ENCODE measurements at places on chromosomes 4 and X.
A peak's percentile ranks its signal among the peaks of the same experiment; 100 is the strongest.

DNA sequence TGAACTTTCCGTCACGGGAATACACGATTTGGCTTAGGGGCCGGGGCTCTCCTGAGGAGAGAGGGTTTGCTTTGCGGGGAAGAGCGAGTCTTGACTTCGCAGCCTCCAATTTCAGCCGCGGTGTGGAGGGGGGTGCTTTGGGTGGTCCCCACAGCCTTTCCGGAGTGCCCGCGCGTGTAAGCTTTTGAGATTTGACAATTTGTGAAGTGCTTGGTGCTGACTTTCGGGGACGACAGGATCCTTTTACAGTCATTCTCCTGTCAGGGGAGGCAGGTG, 355 bp downstream of the SCML1 start:
- no peak for DNase-seq

- DNase-seq: no peak
These were observed 166.8 kb downstream of the SHROOM3 start for GRCh38 chr4:76601791-76602190.

DNA sequence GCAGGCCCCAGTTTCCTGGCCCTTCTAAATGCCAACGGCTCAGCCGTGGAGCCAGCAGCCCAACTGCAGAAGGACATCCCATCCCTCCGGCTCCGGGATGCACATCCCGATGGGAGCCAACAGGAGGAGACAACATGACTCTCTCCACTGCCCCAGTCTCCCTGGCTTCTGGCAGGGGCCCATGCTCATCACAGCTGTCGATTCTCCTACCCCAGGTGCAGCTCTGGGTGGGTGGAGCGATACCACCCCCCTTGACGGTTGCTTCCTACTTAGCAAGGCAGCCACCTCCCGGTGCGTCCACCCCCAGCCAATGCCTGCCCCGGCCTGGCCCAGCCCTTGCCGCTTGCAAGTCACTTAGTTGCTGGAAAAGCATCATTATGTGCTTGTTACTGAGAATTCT, 19.5 kb downstream of the ZNF275 start:
- no peak for DNase-seq

DNA sequence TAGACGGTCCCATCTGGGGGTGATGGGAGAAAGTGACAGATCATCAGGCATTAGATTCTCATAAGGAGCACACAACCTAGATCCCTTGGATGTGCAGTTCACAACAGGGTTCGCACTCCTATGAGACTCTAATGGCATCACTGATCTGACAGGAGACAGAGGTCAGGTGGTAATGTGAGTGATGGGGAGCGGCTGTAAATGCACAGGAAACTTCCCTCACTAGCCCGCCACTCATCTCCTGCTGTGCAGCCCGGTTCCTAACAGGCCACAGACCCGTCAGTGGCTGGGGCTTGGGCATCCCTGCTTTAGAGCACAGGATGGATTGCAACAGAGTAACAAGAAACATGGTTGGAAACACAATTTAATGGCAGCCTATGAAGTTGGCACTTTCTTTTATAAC, 172.6 kb upstream of the VCX3A start:
- no peak for DNase-seq

- no peak for DNase-seq
These were observed 306.5 kb downstream of the MAGEB5 start for GRCh38 chrX:26522501-26522900.

DNA sequence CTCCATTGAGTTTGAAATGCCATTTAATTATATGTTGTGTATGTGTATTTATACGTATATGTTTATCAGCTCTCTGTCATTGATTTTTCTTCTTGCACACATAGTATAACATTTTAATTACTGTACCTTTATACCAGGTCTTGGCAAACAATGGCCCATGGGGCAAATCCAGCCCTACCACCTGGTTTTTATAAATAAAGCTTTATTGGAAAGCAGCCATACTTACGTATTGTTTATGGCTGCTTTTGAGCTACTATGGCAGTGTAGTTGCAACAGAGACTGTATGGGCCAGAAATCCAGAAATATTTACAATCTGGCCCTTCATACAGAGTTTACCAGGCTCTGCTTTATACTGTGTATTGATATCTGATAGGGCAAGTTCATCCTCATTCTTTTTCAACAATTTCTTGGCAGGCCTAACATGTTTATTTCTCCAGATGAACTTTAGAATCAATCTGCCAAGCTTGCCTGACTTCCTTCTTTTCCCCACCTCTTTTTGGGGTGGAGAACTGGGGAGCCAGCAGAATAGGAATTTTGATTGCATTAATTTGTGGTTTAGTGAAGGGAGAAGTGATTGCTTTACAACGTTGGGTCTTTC, 15.8 kb downstream of the DCUN1D4 start:
- no peak for DNase-seq

GRCh38 chr4:119297795-119298194, 24.1 kb downstream of the FABP2 start:
- no peak for DNase-seq

DNA sequence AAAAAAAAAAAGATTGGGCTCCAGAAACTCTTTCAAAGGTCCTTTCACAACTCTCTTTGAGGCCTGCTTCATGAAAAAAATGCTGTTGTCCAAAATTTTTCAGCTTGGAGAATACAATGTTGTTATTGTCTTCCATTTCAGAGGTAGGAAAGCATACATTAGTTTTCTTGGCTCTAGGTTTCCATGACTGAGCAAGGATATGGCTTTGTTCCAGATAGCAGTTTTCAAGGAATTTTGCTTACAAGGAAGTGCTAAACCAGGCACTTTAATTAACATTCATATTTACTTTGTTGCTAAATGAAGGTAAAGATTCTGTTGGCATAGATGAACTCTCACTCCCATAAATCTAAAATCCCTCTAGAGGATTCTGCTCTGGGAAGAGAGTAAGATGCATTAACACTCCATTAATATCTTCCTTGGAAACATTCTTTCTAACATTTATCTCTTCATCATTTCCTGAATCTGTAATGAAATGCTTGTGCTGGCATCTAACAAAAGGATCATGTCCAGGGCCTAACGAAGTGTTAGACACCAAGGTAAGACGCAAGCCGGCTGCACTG, 118.4 kb downstream of the COL25A1 start:
- DNase-seq: no peak

DNA sequence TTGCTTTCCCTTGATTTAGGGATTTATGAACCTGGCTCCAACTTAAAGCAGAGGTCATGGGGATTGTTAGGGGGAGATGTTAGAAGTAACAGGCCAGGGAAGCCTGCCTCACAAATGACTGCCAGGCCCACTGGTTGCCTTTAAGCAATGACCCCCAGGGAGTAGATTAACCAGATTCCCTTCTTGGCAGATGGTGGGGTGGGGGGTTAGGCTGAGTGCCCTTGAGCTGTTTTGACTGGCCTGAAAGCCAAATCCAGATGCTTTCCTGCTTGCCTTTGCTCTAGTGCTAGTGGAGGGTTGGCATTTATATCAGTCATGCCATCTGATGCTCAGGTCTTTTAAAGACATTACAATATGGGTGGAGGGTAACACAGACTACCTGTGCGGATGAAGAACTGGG, 128.1 kb downstream of the TMEM164 start:
- DNase-seq: no peak

DNA sequence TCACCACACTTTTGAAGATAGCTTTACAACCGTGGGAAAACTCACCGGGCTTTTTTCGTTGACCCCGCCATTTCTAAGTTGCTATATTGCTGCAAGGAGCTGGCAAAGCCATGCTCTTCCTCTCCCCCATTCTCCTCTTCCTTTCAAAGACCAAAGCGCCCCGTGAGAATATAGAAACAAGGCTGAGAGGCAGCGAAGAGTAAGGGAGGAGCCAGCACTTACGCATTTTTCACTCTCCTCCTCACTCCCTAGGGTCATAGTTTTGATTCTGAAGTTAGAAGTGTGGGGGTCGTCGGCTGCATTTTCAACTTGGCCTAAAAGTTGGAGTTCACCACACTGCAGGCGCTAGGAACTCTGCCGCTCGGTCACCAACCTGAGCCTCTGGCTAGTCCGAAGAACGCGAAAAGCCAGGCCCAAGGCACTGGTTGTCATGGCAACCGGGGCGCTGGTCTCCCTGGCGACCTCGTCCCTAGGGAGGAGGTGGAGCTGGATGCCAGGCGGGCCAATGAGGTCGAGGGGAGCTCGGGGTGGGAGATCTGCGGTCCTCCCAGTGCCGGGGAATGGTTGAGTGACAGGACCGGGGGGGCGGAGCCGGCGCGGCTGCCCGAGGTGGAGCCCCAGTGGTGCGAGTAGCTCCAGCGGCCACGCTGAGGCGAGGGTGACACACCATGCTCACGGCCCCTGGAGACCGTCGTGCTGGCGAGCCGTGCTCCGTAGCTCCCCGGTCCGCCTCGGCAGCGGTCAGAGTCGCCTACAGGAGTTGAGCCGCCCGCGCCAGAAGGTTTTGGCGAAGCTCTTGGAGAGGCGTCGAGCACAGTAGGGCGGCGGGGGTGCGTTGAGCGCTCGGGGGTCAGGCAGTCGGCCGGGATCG, at the start of gene PTPN13:
TSS of gene PTPN13 (plus strand) at position 628 of the 871 bp plus-strand sequence. CDS start 40,942 bp downstream, outside the sequence.
- peak; percentile 79 for DNase-seq

- no peak for DNase-seq
These were observed 121.2 kb upstream of the STX18 start for GRCh38 chr4:4663028-4663427.

GRCh38 chr4:189507060-189507459, 433.6 kb upstream of the FRG1 start:
- no peak for DNase-seq

- DNase-seq: no peak
These were observed 106.4 kb downstream of the PSAPL1 start for GRCh38 chr4:7328162-7328912.

DNA sequence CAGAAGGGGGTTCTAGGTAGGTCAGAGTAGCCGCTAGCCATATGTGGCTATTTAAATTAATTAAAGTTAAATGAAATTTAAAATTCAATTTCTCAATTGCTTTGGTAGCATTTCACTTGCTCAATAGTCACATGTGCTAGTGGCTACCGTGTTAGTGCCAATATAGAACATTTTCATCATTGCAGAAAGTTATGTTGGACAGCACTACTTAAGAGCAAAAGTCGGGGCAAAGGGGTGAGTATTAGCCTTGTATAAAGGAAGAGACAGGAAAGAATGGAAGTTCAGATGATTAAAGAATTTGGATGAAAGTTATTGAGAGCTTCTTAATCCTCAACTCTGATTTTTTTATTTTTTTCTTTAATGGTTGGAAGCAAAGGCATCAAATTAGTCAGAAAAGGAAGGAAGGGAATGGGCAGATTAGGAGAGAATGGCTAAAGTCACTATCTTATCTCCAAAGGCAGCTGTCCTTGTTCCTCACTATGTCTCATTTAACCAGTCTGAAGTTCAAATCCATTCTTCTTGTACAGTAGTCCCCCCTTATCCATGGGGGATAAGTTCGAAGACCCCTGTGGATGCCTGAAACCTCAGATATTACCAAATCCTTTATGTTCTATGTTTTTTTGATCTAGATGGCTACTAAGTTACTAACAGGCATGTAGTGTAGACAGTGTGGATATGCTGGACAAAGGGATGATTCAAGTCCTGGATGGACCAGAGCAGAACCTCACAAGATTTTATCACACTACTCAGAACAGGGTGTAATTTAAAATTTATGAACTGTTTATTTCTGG, 22.9 kb downstream of the OCIAD1 start:
- DNase-seq: no peak

GRCh38 chr4:58275856-58276255, 1165.7 kb upstream of the IGFBP7 start:
- no peak for DNase-seq

DNA sequence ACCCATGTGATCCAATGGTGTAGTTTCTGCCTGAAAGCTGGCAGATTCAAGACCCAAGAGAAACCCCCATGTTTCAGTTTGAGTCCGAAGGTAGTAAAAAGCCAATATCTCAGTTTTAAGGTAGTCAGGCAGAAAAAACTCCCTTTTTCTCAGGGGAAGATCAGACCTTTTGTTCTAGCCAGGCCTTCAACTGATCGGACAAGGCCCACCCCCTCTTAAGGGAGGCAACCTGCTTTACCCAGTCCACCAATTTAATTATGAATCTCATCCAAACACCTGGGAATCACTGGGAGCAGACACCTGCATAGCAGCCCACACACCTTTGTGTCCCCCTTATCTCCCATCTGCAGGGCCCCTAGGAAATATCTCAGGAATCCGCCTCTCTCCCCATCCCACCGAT, 322.0 kb downstream of the STK32B start:
- no peak for DNase-seq

GRCh38 chrX:112043997-112044396, 38.6 kb downstream of the TRPC5 start:
- no peak for DNase-seq

DNA sequence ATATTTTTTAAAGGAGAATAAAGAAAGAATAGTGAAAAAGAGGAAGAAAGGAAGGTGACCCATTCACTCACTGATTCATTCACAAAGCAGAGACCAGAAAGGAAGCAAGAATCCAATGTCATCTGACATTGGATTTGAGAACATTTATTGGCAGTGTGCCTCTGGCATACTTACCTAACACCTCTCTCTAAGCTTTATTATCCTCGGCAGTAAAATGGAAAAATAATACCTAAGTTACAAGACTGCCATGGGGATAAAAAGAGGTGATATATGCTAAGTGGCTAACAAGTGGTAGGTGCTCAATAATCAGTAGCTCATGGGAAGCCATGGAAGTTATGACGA, 41.6 kb upstream of the PPARGC1A start:
- DNase-seq: no peak

DNA sequence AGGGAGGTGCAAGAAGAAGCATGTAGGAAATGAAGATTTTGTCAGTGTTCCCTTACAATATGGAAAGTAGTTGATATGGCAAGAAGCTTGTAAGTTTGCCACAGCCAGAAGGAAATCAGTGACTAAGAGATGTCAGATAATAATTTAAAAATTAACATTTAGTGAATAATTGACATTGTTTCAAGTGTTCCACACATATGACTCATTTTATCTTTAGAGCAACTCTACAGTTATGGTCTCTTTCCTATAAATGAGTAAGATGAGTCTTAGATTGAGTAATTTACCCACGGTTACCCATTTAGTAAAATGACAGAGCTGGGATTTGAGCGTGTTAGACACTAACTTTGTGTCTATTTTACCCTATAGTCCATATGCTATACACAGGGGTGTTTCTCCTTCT, 300.3 kb upstream of the IRS4 start:
- DNase-seq: no peak

GRCh38 chrX:128616933-128617332, 564.7 kb upstream of the ACTRT1 start:
- DNase-seq: no peak

Measured in CD4-positive, alpha-beta T cell treated with Interleukin-6 at 100 ng/mL for 8 hours (primary cell).